Stromal cell of bone marrow (primary cell): ENCODE measurements at places on chromosomes 16 and 17.

DNA sequence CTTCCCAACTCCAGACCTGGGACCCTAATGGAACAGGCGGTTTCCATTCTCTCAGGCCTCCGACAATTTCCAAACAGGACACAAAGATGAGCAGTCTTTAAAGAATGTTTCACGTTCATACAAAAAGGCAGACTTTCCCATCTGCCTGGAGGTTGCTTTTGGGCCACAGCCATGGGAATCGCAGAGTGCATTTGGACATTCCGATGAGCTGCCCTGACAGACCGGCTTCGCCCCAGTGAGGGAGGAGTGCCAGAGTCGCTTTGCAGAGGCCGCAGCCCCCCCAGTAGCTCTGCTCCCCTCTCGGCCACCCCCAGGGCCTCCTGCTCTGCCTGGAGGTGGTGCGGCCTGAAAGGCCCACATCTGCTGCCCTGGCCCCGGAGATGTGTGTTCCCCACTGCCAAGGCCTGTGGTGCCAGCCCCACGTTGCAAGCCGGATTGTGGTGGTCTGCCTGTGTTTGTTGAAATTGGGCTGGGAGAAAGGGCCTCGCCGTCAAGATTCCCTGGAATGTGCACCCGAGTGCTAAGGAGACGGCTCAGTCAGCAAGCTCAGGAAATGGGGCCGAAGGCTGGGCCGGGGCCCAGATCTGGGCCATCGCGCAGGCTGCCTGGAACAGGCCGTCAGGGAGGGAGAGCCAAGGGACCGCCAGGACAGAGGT lies 89.8 kb downstream of the C16orf95 start:
- DNase-seq, result peak; percentile 29

- no peak for DNase-seq
Measured at GRCh38 chr16:10571354-10571753, 9.0 kb downstream of the EMP2 start.

DNA sequence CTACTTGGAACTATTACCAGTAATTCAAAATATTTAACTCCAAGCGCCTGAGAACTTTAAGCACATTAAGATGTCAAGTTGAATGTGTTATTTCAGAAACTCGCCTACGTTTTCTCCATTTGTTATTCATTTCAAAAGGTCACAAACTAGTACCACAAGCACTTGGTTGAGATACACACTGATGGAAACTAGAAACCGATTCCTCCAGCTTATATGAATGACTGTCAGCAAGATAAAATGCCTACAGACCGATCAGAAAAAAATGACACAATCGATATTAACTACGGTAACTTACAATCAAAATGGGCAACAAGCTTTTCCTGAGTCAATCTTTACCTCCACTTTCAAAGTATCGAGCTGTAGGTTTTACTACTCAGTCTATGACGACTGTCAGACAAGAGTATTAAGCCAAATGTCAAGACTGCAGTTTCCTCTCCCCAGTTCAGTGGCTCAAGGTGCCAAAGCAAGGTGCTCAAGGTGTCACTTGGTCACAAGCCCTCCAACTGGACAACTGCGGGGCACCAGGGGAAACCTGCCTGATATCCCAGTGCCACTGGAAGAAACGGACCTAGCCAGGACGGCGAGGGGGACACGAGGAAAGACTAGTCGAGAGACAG lies 678 bp downstream of the SRP68 start:
- no peak for DNase-seq

GRCh38 chr16:53598511-53599275 lies 95.7 kb upstream of the AKTIP start:
- DNase-seq, result no peak

DNA sequence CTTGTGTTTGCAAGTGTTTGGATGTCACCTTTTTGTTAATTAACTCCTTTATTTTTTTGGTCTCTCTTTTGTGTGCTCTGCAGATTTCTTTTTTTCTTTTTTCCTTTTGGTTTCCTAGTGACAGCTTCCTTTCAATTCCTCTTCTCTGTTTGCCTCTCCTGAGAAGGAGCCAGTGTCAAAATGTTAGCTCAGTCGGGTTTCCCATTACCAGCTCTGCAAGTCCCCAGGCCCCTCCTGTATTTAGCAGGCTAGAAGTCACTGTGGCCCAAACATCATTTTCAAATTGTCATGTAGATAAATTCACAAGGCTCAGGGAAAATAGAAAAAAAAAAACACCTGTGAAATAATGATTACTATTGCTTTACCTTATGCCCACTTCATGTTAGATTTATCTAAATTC lies 1621.6 kb downstream of the CDH8 start:
- DNase-seq, result no peak

GRCh38 chr17:82923366-82924113 lies 83.7 kb upstream of the ZNF750 start:
- DNase-seq, result no peak

DNA sequence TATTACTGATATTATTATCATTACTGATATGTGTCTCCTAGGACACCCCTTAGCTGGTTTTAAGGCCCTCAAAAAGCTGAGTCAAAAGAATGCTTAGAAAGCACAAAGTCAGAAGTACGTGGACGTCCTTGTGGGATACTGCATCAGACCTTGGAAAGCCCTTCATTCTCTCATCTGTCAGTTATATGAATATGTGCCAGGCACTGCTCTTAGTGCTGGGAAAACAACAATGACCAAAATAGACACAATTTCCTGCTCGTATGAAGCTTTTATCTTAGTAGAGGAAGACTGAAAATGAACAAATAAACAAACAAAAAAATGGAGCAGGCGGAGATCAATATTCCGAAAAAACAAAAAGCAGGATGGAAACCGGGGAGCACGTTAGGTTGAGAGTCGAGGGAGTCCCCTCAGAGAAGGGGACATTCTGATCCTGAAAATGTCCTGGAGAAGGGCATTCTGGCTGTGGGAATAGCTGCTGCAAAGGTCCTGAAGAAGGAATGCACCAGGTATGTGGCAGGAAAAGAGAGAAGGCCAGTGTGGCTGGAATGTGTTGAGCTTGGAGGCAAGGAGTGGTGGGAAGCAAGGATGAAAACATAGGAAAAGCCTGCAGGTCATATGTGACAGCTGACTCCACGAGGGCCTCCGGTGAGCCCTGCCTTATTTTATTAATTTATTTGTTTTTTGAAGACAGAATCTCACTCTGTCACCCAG lies 15.5 kb upstream of the TMEM94 start:
- DNase-seq, result peak; percentile 34

GRCh38 chr17:50919321-50920040 lies 53.3 kb upstream of the TOB1 start:
- DNase-seq, result peak; percentile 83

- peak; percentile 43 for DNase-seq
Measured at GRCh38 chr16:66004699-66005098, 361.8 kb upstream of the CDH5 start.

GRCh38 chr16:57999971-58000705 lies at the start of gene ZNF319:
TSS of gene ZNF319 (minus strand) at chr16:58000672. CDS start at chr16:57998265, 2,407 bp downstream.
- DNase-seq, result no peak

DNA sequence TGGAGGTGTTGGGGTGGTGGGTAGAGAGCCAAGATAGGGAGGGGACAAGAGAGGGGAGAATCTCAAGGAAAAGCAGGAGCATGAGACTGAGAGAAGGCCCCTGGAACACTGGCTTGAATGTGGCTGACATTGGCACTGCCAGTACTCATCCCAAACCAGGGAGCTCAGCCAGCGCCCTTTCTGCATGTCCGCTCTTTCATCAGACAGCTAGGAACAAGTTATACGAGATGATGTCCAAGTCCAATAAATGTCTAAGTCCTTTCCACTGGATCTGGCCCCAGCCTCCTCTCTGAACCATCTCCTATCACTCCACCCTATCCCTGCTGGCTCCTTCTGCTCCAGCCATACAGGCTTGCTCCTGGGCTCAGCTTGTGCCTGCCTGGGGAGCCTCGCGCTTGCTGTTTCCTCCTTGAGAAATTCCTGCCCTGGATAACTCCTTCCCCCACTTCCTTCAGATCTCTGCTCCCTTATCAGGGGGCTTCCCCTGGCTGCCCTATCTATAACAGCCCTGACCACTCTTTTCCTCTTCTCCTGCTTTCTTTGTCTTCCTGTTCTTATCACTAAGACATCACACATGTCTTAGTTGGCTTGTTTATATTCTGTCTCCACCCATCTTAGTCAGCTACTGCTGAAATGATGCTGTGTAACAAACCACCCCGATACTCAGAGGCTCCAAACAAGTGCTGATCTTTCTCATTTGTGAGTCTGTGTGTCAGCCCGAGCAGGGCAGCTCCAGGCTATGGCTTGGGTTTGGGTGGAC lies 37.1 kb upstream of the MEOX1 start:
- no peak for DNase-seq
